Mucosa of gallbladder (tissue), 1 donor: ENCODE measurements at places on chromosomes 12 and 14. TPM values are rescaled to one million over a fixed set of nuclear protein-coding genes. Genes with fewer than 3 reads are reported as not detected.

DNA sequence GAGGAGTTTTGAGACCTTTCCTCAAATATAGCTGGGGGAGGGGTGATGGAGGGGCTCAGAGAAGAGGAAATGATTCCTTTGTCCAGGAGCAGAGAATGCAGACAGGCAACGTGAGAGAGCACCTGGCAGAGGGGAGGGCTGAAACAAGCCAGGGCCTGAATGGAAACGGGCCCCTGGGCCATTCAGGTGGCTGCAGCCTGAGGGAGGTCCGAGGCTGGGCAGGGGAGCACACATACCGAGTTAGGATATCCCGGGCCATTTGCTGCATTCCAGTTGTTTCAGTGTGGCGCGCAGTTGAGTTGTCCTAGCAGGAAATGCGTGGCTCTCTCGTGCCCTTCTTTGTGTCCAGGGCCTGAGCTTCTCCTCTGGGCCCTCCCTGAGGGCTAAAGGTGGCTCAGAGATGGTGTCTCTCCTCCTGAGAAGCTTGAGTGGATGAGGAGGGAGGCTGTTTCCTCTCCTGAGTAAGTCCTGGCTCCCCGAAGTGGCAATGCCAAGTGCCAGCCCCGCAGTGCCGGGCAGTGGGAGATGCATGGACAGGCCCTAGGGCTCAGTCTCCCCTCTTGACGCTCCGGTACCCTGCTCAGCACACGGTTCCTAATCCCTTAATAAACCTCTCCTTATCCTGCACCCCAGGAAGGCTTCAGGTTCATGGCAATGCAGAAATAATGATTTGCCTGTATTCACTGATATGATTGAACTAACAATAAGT, 85.5 kb upstream of the VRK1 start:
- DNase-seq: no peak

DNA sequence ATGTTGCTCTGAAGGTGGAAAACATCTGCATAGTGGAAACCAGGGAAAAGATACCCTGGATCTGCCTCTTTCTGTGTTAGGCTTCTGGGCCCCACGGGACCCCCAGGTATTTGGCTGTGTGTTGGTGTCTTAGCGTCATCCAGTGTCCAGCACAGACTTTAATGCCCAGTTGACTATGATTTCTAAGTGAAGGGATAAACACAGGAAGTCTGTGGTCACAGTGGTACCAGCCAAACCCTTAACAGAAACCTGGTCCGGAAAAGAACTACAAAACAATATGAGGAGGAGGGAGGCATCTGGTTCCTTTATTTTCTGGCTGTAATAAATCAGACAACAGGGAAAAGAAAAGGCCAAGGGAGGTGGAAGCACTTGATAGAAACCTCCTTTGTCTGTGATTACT, 56.4 kb downstream of the CMKLR1 start:
- no peak for DNase-seq

GRCh38 chr14:23130871-23131270, 11.8 kb upstream of the CEBPE start:
- no peak for DNase-seq

KLHL33 gene
- 0.92 TPM for total RNA-seq

TAS2R31 gene
- total RNA-seq: 3.1 TPM

CLEC4D gene
- total RNA-seq: not detected

RPGRIP1 gene
- 0.49 TPM for total RNA-seq

DNA sequence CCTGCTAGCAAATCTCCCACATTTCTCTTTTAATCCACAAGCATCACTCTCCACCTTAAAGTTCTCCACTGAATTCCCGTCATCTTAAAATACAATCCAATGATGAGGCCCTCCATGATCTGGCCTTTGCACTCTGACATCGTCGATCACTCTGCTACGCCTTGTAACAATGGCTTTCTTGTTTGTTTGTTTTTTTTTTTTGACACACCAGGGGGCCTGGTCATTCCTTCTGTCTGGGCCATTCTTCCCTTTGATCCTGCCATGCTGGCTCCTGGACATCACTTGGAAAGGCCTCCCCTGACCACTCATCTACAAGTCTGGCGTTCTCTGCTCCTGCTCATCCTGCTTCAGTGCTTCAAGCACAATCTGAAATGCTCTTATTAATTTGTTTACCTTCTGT, 233.5 kb downstream of the PPM1H start:
- no peak for DNase-seq

DNA sequence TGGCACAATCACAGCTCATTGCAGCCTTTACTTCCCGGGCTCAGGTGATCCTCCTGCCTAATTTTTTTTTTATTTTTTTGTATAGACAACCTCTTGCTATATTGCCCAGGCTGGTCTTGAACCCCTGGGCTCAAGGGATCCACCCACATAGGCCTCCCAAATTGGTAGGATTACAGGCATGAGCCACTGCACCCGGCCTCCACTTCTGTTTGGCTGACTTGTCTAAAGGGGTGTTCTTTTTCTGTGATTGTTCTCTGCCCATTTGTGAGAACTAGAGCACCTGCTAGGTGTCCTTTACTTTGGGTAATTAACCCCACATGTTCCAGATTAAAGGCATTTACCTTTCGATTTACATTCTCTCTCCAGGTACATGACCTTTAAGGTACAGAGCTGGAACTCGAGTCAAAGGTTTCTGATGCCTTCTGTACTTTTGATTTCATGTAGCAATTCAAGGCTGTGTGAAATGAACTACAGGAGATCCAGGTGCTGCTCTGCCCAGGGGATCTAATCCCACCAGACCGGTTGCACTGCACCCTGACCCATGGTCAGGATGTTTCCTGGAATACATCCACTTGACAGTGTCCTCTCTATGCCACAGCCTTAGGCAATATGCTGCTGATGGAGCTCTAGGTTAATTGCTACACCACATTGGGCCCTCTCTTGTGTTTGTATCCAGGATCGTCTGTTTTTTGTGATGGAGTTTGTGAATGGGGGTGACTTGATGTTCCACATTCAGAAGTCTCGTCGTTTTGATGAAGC, 163.6 kb downstream of the PRKCH start:
- no peak for DNase-seq

CCDC197 gene
- total RNA-seq: not detected

DNA sequence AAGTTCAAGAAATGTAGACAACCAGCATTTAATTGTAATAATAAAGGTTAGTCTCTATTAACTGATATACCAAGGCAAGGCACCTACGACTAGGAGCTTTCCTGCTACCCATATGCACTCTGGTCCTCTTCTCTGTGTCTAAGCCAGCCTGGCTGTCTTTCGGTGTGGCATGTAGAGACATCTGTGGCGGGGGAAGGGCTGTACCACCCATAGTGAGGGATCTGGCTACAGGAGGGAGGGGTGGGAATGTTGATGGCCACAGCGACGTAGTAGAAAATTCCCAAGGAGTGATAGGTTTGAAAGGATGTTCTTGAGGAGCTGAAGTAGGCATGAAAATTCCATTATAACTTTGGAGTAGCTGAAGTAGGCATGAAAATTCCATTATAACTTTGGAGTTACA, 344.2 kb downstream of the ATP23 start:
- DNase-seq: no peak

SERPINA1 gene
- 348 TPM for total RNA-seq

KCNC2 gene
- total RNA-seq: not detected

DNA sequence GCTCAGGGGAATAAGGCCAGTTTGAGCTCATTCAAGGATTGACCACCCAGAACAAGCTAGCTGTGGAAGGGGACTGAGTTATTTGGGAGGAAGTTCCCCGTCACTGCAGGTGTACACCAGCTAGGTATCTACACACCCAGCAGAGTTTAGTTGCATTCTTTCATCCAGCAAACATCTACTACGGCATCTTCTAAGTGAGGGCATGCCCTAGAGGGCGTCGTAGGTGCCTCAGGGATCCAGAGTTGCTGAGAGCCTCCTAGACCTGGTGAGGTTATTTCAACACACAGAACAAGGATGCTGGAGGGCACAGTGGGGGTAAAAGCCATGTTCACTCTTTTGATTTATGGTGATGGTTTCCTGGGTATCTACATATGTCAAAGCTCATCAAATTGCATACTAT, 149.6 kb downstream of the KSR2 start:
- DNase-seq: no peak

DNA sequence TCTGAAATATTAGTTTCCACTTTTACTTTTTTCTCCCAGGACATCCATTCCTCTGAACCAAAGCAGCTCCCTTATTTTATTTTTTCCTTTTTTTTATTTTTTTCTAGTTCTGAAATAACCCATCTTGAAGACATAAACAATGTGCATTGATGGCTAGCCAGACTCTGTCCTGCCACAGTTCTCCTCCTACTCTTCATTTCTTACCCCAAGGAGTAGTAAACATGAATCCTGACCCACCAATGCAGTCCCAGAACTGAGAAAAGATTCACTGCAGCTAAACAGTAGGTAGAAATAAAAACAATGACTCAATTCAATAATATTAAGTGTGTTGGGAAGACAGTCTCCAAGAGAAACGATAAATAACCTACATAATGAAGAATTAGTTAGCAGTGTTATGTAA, 65.7 kb upstream of the NOVA1 start:
- no peak for DNase-seq

DNA sequence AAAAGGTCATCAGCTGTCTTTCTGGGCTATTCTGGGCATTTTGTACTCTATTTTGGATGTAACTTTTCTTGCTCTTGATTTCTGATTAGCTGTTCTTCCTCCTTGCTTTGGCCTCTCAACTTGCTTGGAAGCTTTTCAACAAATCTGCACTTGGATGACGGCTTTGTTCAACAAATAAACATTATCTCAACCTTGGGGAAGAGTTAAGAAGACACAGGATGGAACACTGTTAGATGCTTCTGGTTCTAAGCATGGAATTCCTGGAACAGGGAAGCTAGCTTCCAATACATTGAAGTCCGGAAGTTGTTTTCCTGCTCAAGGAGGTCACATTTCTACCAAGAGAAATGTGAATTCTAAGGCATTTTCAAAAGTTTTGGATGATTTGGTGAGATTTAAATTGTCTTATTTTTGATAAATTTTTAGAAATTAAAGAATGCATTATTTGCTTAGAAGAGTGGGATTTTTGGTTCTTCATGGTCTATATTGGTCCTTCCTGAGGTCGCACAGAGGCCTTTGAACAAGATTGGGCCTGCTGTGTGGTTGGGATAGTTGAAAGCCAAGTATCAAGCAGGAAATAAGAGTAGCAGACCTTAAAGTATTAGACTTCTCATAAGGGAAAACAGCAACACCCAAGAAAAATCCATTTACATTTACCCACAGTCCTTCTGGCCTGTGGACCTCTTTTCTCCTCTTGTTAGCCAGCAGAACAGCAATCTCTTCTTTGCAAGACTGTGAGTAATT, 59.2 kb downstream of the PPFIBP1 start:
- DNase-seq: no peak

DNA sequence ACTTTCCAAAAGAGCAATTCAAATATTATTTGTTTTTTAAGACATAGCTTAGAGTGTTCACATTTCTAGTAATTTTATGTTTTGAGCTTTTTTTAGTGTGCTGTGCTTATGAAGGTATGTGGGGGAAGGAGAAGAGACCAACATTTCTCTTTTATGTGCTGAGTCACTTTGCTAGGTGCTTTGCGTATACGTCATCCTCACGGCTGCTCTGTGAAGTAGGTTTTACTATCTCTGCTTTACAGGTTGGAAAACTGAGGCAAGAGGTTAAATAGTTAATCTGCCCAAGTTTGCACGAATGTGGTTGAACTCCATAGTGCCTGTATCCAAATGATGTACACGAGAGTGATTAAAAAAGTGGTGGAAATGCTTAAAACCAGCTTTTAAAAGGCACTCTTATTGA, 75.9 kb downstream of the AEBP2 start:
- no peak for DNase-seq

DNA sequence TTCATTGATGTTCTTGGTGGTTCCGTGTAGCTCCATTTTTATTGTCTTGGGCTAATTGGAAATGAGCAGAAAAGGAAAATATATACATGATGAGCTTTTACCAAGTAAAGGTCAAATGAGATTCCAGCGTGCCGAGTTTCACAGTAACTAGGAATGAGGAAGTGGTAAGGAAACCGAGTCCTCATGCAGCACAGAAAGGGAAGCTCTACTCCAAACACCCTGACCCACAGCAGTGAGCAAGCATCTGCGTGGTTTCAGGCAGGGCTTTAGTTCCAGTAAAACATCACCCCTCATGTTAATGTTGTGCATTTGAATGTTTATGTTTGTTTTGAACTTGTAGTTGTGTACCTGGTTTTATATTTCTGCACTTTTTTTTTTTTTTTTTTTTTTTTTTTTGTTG, 208.0 kb downstream of the SLC41A2 start:
- peak; percentile 43 for DNase-seq

- no peak for DNase-seq
Measured at GRCh38 chr12:100797246-100797645, 2.7 kb downstream of the ANO4 start.

- no peak for DNase-seq
Measured at GRCh38 chr12:69929125-69929524, 104.1 kb downstream of the MYRFL start.

PHETA1 gene
- total RNA-seq: 24.1 TPM

DNA sequence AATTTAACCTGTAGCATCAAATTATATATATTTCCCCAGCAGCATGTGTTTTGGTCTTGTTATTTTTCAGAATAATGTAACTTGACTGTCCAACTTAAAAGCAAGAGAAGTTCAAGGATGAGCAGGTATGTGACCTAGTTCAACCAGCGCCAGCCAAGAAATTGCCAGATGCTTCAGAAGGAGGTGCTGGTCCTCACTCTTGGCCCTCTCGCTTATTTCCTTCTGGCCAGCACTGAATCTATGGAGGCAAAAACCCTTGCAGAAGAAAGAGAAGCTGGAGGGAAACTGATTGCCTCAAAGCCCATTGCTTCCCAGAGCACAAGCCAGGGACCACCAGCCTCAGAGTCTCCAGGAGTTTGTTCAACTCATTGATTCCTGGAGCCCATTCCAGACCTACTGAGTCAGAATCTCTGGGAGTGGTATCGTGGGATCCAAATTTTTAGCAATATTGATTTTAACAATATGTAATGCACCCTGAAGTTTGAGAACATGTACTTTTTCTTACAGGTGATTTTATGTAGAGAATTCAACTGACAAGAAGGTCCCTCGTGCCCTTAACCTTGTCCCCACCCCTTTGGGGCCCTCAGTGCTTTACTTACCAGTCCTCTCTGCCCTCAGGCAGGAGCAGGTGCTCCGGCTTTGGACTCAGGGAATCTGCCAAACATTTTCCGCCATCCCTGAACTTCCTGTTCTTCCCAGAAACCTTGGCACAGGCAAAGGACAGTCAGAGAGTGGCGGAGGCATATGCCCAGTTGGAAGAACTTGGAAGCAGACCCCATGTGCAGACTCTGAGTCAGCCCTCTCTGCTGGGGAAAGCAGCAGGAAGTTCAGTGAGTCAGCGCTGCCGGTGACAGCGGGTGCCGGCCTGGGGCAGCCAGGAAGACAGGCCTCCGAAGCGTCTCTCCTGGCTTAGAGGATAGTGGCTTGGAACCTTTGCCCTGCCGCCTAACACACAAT, 10.4 kb downstream of the BEST3 start:
- DNase-seq: peak; percentile 61

- DNase-seq: no peak
Measured at GRCh38 chr12:22653075-22653474, 28.1 kb downstream of the ETNK1 start.

GRCh38 chr12:123936956-123937706, 35.5 kb downstream of the CCDC92 start:
- no peak for DNase-seq

- no peak for DNase-seq
Measured at GRCh38 chr12:45284096-45284901, 68.4 kb downstream of the ANO6 start.

KRT2 gene
- total RNA-seq: not detected

- DNase-seq: peak; percentile 31
Measured at GRCh38 chr14:106436310-106436905, 910.0 kb downstream of the TMEM121 start.

KRT72 gene
- total RNA-seq: not detected
